Stromal cell of bone marrow (primary cell): ENCODE measurements at places on chromosomes 3 and 15.

DNA sequence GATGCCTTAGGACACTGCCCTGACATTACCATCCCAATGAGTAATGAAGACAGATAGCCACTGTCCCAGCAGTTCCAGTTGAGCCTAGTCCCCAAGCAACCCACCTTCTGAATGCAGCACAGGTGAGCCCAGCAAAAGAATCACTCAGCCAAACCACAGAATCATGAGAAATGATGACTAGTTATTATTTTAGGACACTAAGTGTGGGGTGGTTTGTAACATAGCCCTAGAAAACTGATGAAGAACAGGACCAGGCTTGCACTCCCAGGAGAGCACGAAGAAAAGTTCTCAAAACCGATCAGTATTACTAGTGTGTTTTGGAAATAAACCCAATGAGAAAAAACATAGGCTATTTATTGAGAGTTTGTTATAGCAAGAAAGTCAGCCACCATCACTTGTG is 129.6 kb upstream of the CNTN6 start:
- no peak for DNase-seq

DNA sequence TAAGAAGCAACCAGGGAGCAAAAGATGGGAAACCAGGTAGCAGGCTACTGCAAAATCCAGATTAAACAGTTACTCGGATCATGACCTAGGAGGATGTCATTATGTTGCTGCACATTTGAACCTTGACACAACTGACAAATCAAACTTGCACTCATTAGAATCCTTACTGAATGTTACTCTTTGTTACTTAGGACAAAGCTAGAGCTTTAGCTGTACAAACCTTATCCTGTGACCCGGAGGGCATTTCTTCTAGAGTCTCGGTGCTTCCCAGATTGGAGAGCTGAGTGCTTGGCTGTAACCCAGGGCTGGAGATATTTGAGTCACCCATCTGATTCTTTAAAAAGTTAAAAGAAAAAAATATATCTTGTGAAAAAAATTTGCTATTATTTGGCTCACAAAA is 43.4 kb downstream of the DCP1A start:
- DNase-seq = no peak

DNA sequence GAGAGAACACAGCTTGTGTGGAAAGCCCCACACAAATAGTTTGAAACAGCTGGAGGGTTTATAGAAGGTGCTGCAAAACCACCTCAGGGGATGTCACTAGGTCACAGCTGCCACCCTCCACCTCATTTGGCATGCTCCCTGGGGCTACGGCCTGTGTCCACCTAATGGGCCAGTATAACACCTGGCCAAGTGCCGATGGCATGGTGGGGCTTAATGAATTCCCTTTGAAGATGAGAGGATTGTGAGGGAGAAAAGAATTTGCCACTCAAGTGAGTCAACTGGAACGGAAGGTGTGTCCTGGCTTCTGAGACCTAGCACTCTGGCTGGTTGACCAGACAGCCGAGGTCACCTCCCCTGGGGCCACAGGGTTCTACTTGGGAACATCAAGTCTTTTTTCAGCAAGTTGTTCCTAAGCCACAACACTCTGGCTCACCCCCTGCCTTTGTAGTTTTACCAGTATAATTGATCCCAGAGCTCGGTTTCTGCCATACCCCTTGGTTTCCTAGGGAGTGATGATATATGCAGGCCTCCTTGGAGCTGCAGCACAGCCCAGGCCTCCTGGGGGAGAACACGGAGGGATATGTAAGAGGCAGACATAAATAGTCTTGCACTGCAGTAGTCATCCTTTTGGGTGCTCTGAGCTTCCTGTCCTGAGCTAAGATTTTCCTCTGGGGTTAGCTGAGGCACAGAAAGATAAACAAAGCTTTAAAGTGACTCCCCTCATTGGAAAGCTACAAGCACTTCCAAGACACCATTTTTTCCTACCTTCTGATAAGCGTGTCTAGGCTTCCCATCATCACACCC is 178.2 kb upstream of the LPP start:
- DNase-seq = peak; percentile 24

DNA sequence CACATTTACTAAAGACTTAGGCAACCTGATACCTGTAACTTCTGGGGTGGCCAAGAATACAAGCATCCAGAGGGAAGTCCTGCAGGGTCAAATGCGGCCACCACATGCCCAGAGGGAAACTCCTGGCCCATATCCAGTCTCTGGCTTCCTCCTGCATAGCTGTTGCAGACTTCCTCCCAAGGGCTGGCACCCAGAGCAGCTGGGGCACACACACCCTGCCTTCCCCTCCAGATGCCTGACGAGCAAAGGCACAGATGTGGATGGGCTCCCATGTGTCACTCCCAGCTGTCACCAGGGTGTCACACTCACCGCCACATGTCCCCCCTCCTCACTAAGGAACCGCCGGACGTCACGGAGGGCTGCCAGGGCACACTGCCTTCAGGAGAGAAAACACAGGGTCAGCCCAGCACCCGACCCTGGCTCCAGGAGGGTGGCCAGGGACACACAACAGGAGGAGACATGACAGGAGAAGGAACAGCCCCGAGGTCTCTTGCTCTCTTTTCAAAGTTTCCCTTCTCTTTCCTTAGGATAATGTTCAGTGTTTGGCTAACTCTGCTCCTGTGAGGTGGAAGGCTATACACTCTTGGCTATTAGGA is 13.2 kb downstream of the PFKFB4 start:
- DNase-seq = no peak

- DNase-seq = no peak
Observed at GRCh38 chr15:45606841-45607240, 19.7 kb downstream of the BLOC1S6 start.

- no peak for DNase-seq
Observed at GRCh38 chr3:157142315-157142714, 17.6 kb downstream of the CCNL1 start.

GRCh38 chr3:112734171-112734570 is 93.2 kb upstream of the CCDC80 start:
- no peak for DNase-seq
